ENCODE measurements at places on chromosomes 1 and 21.

GRCh38 chr1:56148326-56149193, 430.8 kb downstream of the PLPP3 start:
- no peak for DNase-seq

DNA sequence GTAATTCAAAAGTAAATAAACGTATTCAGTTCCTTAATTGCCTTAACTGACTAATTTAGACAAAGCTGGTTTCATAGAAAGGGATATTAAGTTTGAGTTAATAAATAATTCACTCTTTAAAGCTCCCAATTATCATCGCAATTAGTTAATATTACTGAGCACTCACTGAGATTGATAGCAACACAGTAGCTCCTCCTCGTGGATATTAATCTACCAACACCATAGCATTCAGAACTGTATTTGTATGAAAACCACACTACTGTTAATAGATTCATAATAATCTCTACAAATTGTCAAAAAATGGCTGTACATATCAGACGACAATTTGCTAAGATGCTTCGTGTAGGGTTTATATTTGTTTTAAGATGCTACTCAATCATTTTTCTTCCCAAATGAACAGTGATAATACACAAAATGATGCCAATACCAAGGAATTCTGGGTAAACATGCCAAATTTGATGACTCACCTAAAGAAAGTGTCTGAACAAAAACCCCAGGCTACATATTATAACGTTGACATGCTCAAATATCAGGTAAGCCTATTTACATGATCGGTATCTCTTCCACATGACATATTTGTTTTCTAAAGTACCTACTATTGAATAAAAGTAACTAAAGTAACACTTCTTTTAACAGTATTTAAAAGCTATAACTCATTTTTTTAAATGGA, 18.8 kb upstream of the DYNLT5 start:
- no peak for DNase-seq

GRCh38 chr1:204256531-204256930, 42.7 kb upstream of the GOLT1A start:
- DNase-seq, result no peak

DNA sequence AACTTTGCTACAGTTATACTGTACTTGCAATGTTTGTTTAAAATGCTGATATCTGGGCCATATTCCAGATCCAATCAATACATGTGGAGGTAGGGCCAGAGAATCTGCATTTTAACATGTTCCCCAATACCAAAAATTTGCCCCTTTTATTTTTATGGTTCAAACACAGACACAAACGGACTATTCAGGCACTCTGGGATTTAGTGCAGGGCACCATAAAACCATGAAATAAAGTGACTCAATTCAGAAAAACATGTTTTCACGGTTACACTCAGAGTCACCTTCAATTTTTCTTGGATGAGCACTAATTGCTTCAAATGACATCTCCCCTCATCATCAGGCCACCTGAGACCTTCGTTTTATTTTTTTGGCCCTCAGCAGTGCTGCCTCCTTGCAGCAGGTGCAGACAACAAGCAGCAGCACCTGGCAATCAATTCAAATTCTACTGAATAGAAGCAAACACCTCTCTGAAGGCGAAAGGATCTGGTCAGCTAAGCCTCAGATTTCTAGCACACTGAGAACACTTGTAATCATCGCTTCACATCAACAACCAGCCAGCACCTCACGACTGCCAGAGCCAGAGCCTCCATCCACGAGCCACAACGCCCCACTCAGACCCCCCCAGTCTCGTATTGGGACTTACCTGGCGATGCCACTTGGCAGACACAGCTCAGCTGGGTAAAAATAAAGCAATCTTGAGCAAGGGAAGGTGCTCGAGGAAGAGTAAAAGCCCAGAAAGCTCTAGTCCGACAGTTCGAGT, 1.1 kb downstream of the ERO1B start:
- DNase-seq, result no peak

DNA sequence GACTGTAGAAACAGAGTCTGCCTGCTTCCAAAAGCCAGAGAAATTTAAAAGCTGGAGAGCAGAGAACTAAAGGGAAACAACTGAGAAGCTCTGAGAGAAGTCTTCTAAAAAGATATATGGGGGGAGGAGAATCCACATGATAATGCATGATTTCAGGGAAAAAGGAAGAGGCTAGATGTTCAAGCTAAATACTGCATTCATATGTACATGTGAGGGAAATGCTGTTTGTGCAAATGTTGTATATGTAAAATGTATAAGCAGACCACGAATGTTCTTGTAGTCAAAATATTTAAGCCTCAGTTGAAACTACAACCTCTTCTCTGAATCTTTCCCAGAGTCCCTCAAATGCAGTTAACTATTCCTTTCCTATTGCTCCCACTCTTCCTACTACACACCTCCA, 79.2 kb downstream of the AKT3 start:
- DNase-seq, result no peak

DNA sequence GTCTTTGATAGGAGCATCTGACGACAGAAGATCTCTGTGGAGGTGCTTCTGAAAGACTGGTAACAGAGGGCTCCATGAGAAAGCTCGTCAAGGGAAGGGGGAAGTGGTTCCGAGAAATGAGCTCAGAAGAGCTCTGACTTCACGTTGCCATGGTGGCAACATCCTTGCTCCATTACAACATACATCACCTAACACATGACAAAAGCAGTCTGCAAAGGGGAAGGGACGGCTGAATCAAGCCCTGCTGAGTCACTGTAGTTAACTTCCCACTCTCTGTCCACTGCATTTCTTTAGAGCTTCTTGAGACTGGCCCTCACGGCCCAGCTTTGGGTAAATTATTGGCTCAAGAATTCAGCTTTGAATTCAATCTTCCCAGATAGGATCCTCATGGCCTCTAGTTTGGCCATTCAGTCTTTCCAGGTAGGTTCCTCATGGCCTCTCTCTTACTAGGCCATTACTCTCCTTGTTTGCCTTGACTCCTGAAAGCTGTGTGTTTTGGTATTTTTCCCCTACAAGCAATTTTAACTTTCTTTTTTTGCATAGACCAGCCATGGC, 88.0 kb upstream of the ZNF648 start:
- no peak for DNase-seq

- no peak for DNase-seq
Measured at GRCh38 chr1:233172201-233172600, 123.3 kb downstream of the PCNX2 start.

DNA sequence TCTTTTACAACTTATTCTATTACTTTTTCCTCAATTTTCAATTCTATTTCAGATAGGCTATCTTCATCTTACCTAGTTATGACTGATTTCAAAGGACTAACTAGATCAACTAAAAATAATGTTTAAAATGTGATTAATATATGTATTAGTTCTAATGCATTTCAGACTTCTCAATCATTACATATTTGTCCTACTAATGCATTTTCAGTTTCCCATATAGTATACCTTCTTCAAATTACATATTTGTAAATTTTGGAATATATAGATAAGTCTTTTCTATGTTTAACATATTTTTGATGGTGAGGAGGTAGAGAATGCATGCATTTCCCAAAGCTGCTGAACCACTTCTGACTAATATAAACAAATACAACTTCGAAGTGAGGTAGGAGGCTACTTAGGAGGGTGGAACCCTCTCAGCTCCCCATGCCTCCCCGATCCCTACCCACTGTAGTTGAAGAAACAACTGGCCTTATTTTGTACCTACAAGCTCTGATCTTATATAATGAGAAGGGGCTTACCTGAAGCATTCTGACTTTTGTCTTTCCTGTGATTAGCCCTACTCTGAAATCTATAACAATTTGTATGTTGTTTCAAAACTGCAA, 1.7 kb downstream of the TRMT1L start:
- DNase-seq, result no peak

DNA sequence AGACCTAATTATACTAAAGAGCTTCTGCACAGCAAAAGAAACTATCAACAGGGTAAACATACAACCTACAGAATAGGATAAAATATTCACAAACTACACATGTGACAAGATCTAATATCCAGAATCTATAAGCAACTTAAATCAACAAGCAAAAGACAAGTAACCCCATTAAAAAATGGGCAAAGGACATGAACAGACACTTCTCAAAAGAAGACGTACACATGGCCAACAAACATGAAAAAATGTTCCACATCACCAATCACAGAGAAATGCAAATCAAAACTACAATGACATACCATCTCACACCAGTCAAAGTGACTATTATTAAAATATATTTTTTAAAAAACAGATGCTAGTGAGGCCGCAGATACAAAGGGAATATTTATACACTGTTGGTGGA, 99.8 kb downstream of the FAF1 start:
- DNase-seq, result no peak

- no peak for DNase-seq
Measured at GRCh38 chr1:151056149-151056548, 3.3 kb downstream of the CDC42SE1 start.

- no peak for DNase-seq
Measured at GRCh38 chr1:63148825-63149645, 173.3 kb upstream of the FOXD3 start.

DNA sequence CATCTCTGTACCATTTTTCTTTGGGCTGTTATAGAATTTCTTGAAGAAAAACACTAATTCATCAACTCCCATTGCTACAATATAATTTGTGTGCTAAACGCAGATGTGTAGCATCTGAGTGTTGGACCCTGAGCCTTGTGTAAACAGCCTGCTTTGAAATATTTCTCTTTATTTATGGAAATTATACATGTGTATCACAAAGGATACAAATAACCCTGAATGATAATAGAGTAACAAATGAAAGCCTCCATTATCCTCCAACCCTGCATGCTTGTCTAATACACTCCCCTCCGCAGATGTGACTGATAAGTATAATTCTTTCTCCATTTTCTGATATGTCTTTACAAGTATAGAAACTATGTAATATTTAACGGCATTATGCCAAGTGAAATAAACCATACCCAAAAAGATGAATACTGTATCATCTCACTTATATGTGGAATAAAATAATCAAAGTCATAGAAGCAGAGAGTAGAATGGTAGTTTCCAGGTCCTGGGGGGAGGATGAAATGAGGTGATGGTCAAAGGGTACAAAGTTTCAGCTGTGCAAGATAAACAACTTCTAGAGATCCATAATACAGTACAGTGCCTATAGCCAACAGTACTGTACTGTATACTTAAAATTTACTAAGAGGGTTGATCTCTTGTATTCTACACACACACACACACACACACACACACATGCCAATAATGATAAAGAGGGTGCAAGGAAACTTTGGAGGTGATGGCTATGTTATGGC, 2.8 kb upstream of the ADAM30 start:
- no peak for DNase-seq

GRCh38 chr1:175845985-175846384, 102.6 kb upstream of the TNR start:
- DNase-seq, result no peak

- DNase-seq, result no peak
Measured at GRCh38 chr1:116997636-116998035, 3.9 kb upstream of the CD101 start.

- no peak for DNase-seq
Measured at GRCh38 chr21:15667010-15667409, 62.8 kb upstream of the USP25 start.

DNA sequence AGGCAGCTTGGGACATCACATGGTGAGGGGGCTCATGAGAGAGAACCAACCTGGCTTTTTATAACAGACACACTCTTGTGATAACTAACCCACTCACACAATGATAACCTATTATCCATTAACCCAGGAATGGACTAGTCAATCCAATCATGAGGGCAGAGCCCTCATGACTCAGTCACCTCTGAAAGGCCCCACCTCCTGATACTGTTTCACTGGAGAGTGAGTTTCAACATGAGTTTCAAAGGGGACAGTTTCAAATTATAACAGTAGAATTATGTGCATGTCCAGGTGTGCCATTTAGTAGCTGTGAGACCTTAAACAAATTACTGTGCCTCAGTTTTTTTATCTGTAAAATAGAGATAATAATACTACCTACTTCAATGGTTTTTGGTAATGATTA, 47.6 kb upstream of the PPP2R5A start:
- DNase-seq, result no peak
